ENCODE measurements at places on chromosomes 4 and X.

DNA sequence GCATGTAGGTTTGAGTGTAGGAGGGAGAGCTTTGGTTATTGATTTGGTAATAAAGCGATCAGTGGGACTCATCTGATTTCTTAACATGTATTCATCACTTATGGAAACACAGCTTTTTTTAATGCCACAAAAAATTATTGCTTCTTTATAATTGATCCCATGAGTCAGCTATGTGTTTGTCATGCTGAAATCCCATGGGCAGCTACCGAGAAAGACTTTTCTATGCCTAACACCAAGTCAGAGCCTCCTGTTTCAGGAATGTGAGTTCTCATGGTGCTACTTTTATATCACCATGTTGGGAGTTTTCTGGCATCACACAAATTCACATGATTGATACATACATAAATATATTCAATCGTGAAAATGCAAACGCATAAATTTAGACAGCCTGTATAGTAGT, 165.7 kb downstream of the RAPGEF2 start:
- no peak for DNase-seq

DNA sequence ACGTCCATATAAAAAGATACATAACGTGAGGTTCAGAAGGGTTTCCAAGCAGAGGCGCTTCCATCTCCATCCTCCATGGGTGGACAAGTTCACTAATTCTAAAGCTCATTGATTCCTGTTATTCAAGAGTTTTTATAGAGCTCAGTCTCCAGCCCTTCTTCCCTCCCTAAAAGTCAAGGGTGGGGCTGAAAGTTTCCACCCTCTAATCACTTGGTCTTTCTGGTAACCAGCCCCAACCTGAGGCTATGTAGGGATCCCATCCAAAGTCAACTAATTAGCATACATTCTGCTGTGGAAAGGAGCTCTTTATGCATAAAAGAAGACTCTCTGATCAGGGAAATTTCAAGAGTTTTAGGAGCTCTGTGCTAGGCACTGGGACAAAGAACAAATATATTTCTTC, 46.9 kb upstream of the VEGFC start:
- no peak for DNase-seq

- DNase-seq: no peak
Observed at GRCh38 chrX:9055354-9055753, 21.4 kb upstream of the FAM9B start.

- DNase-seq: no peak
Observed at GRCh38 chrX:44152852-44153251, 179.7 kb upstream of the NDP start.

DNA sequence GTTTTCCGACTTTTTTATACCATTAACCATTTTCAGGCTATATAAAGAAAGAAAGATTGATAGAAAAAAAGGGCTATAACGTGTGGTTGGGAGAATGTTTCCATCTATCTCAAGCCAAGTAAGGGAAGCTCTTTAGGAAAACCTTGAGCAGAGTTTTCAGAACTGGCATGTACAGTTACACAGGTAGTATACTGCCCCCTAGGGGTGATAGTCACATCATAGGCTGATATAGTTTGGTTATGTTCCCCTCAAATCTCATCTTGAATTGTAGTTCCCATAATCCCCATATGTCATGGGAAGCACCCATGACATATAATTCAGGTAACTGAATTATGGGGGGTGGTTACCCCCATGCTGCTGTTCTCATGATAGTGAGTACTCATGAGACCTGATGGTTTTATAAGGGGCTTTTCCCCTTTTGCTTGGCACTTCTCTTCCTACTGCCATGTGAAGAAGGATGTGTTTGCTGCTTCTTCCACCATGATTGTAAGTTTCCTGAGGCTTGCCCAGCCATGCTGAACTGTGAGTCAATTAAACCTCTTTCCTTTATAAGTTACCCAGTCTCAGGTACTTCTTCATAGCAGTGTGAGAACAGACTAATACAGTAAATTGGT, 186.8 kb downstream of the TMA16 start:
- no peak for DNase-seq

DNA sequence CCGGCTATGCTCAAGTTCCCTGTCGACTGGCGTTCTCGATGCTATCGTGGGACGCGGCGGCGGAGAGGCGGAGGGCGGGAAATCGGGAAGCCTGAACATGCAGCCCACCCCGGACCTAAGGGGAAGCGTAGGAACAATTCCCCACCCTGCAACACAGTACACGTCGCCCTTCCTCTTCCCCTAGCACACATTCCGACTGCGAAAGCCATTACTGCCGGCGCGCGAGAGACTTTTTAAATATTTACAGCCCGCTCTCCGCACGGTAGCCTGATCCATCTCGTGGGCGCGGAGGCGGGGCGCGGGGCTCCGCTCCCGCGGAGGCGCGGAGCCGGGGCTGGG, 48.1 kb upstream of the BCOR start:
- DNase-seq: no peak

GRCh38 chr4:25943312-25943711, 29.3 kb downstream of the SMIM20 start:
- DNase-seq: no peak

DNA sequence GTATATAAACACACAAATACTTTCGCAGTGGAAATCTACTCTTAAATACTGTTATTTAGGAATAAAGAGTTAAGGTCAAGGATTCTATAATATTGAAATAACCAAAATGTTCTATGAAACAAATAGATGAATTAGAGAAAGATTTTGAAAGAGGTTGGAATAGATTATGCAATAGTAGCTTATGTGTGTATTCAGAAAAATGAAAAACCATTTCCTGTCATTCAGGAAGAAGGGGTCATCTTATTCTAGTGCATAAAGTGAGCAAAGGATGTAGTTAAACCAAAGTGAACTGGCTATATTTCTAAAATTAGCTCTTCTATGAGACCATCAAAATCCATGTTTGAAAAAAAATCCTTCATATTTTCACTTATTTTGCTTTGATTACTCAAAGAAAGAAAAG, 30.0 kb upstream of the MYOZ2 start:
- no peak for DNase-seq

GRCh38 chr4:139524062-139524631, 31.9 kb downstream of the SETD7 start:
- no peak for DNase-seq
